Anterior cingulate cortex (tissue), 58 donors: ENCODE measurements at places on chromosomes 4 and X.

GRCh38 chrX:120022763-120023162, 54.7 kb downstream of the RHOXF2B start:
- no peak for DNase-seq

DNA sequence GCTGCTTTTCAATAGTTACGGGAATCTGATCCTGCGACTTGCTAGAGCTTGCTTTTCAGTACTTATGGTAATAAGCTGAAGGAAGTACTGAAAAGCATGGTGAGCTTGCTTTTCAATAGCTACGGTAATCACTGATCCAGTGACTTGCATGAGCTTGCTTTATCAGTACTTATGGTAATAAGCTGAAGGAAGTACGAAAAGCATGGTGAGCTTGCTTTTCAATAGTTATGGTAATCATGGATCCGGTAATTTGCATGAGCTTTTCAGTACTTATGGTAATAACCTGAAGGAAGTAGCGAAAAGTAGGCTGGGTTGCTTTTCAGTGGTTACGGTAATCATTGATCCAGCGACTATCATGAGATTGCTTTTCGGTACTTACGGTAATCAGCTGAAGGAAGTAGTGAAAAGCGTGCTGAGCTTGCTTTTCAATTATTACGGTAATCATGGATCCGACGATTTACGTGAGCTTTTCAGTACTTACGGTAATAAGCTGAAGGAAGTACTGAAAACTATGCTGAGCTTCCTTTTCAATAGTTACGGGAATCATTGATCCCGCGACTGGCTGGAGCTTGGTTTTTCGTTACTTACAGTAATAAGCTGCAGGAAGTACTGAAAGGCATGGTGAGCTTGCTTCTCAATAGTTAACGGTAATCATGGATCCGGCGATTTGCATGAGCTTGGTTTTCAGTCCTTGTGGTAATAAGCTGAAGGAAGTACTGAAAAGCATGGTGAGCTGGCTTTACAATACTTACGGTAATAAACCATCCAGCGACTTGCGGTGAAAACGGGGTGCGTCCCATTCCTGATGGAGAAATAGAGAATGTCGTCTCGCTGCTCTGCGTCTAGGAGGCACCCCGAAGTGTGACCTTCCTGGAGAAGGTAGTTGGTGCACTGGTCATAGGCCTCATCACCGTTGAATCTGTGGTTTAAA, 6.5 kb downstream of the CRLF2 start:
- DNase-seq: no peak

GRCh38 chr4:109718759-109719158, 11.1 kb downstream of the PLA2G12A start:
- DNase-seq: no peak

DNA sequence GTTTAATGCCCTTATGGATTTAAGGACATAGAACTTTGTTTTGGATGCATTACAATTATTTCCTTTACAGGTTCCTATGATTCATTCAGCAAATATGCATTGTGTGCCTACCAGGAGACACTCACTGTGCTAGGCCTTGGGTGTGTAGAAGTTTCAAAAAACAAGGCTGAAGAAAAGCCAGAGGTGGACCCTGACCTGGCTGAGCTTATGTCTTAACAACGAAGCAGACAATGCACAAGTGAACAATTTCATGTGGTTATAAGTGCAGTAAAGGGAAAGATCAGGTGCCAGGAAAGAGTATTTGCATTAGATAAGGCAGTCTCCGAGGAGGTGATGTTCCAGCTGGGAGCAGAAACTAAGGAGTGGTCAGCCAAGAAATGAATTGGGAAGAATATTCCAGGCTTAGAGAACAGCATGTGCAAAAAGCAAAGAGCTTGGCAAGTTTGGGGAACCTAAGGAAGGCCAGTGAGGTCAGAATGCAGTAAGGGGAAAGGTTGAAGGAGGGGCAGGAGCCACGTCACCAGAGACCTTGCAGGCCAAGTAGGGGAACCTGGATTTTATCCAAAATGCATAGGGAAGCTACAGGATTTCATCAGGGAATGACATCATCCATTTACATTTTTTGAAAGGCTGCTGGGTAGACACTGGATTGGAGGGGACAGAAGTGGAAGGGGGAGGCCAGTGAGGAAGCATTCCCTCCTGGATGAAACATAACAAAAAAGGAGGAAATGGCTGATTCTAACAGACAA, 193.6 kb downstream of the SOWAHB start:
- no peak for DNase-seq

- no peak for DNase-seq
Measured at GRCh38 chrX:65635822-65636221, 31.6 kb upstream of the MSN start.

- no peak for DNase-seq
Measured at GRCh38 chr4:47155919-47156318, 124.6 kb downstream of the GABRB1 start.

- DNase-seq: no peak
Measured at GRCh38 chrX:65647801-65648200, 19.7 kb upstream of the MSN start.
